Suprapubic skin (tissue), 4 donors: ENCODE measurements at places on chromosomes 7 and 10. TPM values are rescaled to one million over a fixed set of nuclear protein-coding genes. Genes with fewer than 3 reads are reported as not detected.

GRCh38 chr7:132519936-132520335, 56.3 kb downstream of the PLXNA4 start:
- no peaks in the 10 kb centered on the region for H3K27me3 ChIP-seq
- DNase-seq, result no peak
- H3K36me3 ChIP-seq, result no peaks in the 10 kb centered on the region
- no peaks in the 10 kb centered on the region for H3K4me1 ChIP-seq

GRCh38 chr10:58517081-58517480, 4.4 kb downstream of the BICC1 start:
- H3K4me3 ChIP-seq, result no peak overlapping the region
- no peak overlapping the region for H3K27ac ChIP-seq
- H3K27me3 ChIP-seq, result peaks cover 9% of the 10 kb centered on the region
- H3K36me3 ChIP-seq, result no peaks in the 10 kb centered on the region
- peaks cover 5% of the 10 kb centered on the region for H3K4me1 ChIP-seq
- DNase-seq, result no peak

- H3K4me3 ChIP-seq, result no peak overlapping the region
- H3K27me3 ChIP-seq, result no peaks in the 10 kb centered on the region
- no peak for DNase-seq
- H3K4me1 ChIP-seq, result no peaks in the 10 kb centered on the region
These were observed 15.0 kb downstream of the GARIN1A start for GRCh38 chr7:128687131-128687530.

- H3K4me3 ChIP-seq, result no peak overlapping the region
- peak; percentile 52 for DNase-seq
- H3K36me3 ChIP-seq, result no peaks in the 10 kb centered on the region
- H3K4me1 ChIP-seq, result peaks cover 24% of the 10 kb centered on the region
- H3K27ac ChIP-seq, result no peak overlapping the region
These were observed 21.8 kb upstream of the EIF5AL1 start for GRCh38 chr10:79490400-79491142.

GRCh38 chr10:93977442-93977841, 16.3 kb upstream of the PLCE1 start:
- no peaks in the 10 kb centered on the region for H3K36me3 ChIP-seq
- no peaks in the 10 kb centered on the region for H3K4me1 ChIP-seq
- DNase-seq, result no peak
- H3K4me3 ChIP-seq, result no peak overlapping the region

DNA sequence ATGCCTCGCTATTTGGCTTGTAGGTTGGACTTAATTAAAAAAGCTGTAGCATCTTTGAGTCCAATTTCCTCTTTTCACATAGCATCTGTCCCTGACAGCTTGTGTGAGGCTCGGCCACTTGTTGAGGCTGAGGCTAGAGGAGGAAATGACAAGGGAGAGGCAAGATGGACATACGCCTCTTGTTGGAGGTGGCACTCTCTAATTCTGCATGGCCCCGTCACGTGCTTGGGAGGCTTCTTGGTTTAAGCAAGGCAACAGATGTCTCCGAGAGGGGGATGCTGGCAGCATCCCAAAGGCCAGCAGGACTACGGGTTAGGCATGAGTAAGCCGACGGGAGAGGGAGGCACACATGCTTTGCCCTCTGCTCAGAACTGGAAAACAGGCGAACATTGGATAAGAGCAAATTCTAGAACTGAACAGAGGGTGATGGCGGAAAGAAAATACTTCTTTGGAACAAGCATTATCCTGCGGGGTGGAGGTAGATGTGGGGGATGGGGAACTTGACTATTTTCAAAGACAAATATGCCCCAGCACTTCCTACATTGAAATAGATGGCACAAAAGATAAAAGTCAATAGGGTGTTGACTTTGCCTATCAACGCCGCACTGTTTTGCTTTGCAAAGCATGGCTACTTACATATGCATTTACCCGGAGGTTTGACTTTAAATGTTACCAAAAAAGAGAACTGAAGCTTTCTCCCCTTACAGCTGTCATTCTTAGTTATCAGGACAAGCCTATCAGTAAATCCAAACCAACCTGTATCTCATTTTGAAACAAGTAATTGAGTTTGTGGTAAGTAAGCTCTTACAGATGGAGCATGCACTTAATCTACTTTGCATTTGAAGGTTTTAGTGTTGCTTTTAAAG, 94.8 kb downstream of the CHN2 start:
- no peaks in the 10 kb centered on the region for H3K27me3 ChIP-seq
- H3K36me3 ChIP-seq, result no peaks in the 10 kb centered on the region
- peaks cover 4% of the 10 kb centered on the region for H3K4me1 ChIP-seq
- no peak overlapping the region for H3K4me3 ChIP-seq

DNA sequence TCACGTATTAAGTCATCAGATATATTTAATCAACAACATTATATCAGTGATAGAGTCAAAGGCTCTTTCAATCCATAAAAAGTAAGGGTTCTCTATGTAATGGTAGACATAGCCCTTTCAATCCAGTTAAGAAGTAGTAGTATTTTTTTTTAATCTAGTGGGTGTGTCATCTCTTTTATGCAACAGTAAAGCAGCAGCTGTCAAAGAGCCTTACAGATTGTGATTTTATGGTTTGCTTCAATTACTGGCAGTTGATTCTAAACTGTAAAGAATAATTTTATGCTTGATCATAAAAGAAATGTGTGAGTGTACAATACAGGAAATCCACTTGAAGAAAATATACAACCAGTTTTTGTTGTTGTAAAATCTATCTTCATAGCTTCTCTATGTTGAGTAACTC, 902.6 kb upstream of the MBL2 start:
- no peak for DNase-seq
- no peak overlapping the region for H3K27ac ChIP-seq
- H3K27me3 ChIP-seq, result no peaks in the 10 kb centered on the region
- no peak overlapping the region for H3K4me3 ChIP-seq
- H3K36me3 ChIP-seq, result no peaks in the 10 kb centered on the region

GRCh38 chr10:1601406-1601805, 135.9 kb downstream of the ADARB2 start:
- H3K27me3 ChIP-seq, result peaks cover 5% of the 10 kb centered on the region
- H3K36me3 ChIP-seq, result no peaks in the 10 kb centered on the region
- H3K4me3 ChIP-seq, result no peak overlapping the region
- DNase-seq, result no peak
- peaks cover 10% of the 10 kb centered on the region for H3K4me1 ChIP-seq

DNA sequence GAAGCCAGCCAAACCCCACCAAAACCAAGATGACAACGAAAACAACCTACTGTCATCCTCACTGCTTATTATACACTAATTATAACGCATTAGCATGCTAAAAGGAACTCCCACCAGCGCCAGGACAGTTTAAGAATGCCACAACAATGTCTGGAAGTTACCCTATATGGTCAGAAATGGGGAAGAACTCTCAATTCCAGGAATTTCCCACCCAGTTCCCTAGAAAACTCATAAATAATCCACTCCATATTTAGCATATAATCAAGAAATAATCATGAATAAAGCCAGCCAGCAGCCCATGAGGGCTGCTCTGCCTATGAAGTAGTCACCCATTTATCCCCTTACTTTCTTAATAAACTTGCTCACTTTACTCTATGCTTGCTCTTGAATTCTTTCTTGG, 20.8 kb downstream of the MICU1 start:
- H3K4me3 ChIP-seq, result no peak overlapping the region
- no peaks in the 10 kb centered on the region for H3K27me3 ChIP-seq
- H3K27ac ChIP-seq, result no peak overlapping the region
- H3K4me1 ChIP-seq, result no peaks in the 10 kb centered on the region

- H3K27me3 ChIP-seq, result no peaks in the 10 kb centered on the region
- peaks cover 13% of the 10 kb centered on the region for H3K4me1 ChIP-seq
- H3K36me3 ChIP-seq, result peaks cover 14% of the 10 kb centered on the region
These were observed 52.4 kb downstream of the SHH start for GRCh38 chr7:155759740-155760430.

Gene IQUB
- 1.1 TPM for total RNA-seq

Gene RAMP3
- 62.9 TPM for total RNA-seq

Gene COX15
- total RNA-seq, result 20.2 TPM
